ENCODE measurements at places on chromosomes 4 and X. TPM values are rescaled to one million over a fixed set of nuclear protein-coding genes. Genes with fewer than 3 reads are reported as not detected.

The MAGEA11 gene
- total RNA-seq = 0.77 TPM

The ADH7 gene
- 1.1 TPM for total RNA-seq

The GPR173 gene
- total RNA-seq = 26.3 TPM

The SMR3A gene
- not detected for total RNA-seq

The SPANXA1 gene
- not detected for total RNA-seq

The LIMCH1 gene
- 125 TPM for total RNA-seq

The MCF2 gene
- total RNA-seq = 5.6 TPM

The MAP3K15 gene
- 0.49 TPM for total RNA-seq

The TMEM150C gene
- total RNA-seq = 24.6 TPM

The TMSB15C gene
- 12.6 TPM for total RNA-seq

The ZNF185 gene
- 14.3 TPM for total RNA-seq

The JCHAIN gene
- total RNA-seq = 3.0 TPM

The GAGE2A gene
- not detected for total RNA-seq

The NUDT10 gene
- 13.7 TPM for total RNA-seq

The VCX3A gene
- not detected for total RNA-seq

The TEX13D gene
- not detected for total RNA-seq

The AFF2 gene
- total RNA-seq = 63.7 TPM

Data from camera-type eye (tissue), 1 donor.